Fibroblast of skin of left quadriceps (primary cell): ENCODE measurements at places on chromosomes 1 and 21.

DNA sequence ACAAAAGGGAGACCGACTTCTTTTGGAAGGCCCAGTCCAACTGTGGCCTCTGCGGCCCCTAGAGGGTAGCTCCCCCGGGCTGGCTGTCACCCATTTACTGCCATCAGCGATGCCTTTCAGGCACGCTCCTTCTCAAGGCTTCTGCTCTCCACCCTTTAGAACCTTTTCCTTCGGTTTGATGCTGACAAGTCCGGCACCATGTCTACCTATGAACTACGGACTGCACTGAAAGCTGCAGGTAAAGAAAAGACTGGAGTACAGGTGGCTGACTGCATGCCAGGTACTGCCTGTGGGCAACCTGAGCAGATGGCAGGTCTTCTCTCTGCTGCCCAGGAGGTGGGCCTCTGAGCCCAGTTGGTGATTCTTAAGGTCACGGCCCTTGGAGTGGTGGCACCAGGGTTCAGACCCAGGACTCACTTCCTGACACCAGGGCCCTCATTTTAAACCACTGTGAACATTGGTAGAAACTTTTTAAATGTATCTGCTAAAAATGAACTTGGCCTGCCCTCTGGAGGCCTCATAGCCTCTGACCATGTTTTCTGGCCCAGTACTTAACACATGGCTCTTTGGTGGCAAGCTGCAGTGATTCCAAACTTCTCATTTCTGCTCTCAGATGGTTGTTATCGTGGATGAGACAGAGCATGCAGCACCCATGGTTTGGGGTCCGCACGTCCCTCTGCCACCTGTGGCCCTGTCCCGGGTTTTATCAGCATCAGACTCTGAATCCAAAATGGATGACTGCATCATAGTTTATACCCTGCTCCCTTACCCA lies 45.7 kb downstream of the CAPN9 start:
- no peak for DNase-seq

DNA sequence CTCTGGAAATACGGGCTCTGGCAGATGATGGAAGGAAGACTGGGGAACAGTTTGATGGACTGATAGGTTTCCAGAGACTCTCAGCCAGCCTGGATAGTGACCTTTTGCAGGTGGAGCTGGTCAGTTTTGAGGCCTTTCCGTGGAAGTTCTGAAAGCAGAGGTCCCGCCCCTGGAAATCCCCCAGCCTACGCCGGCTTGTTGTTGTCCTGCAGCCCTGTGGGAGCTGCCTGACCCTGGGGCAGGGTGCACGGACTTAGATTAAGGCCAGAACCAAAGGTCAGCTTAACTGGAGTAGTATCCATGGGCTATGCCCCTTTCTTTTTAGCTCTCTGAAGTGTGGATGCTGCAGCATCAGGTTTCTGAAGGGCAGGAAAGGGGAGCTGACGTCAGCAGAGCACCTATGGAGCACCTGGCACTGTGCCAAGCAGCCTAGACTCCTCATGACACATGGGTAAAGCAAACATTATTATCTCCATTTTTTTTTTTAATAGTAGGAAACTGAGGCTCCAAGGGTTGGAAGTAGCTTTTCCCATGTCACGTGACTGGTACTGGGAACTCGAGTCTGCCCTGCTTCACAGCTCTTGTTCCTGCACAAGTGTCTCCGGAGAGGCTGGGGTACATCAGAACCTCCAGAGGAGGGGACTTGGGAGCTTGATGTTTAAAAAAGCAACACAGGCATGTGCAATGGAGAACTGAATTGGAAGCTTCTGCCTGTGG lies 38.5 kb downstream of the IER5 start:
- no peak for DNase-seq

DNA sequence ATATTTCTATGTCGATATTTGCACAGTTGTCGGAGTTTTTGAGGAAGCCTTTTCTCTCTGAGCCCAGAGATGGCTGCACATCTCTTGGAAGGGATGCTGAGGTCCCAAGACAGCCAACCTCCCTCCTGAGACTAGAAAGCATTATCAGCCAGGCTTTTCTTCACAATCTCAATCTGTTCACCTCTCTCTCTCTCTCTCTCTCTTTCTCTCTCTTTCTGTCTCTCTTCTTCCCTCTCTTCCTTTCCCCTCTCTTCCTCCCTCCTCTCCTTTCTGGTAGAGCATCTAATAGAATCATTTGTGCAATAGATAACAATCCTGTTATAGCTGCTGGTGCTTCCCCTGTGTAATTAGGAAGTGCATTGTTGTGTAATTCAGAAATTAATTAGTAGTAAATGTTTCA lies 131.8 kb downstream of the CAPN8 start:
- DNase-seq = no peak

DNA sequence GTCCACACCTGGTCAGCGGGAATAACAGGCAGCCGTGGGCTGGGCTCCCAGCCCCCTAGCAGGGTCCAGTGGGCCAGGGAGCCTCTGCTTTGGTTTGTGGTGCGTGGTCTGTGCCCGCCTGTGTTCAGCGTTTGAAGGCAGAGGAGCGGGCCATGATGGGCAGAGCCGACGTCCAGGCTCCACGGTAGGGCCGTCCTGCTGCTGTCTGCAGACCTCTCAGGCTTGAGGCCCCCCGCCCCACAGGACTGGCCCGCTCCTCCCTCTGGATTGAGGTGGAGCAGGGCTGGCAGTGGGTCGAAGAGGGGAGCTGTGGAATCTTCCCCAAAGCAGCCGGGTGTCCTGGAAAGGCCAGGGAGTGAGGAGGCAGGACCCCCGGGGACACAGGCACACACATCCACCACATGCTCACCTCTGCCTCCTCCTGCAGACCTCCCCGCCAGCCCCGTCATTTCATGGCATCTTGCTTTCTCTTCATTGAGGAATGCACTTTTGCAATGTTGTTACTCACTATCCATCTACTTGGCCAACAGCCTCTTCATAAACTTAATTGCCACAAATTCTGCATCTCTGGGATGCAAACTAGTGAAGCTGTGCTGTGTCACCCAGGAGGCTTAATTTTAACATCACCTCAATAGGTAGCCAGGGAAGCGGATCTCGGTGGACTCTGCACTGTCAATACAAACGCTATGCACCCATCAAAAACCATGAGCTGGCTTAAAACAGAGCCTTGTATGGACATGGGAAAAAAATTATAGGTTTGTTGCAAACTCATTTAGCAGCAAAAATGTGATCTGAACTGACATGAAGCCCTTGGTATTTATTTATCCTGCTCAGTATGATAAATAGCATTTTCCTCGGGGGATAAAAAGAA lies 85.9 kb downstream of the PDE9A start:
- no peak for DNase-seq

GRCh38 chr1:205003358-205004131 lies 39.5 kb upstream of the CNTN2 start:
- DNase-seq = no peak

- DNase-seq = no peak
Observed at GRCh38 chr1:208919371-208919770, 664.1 kb upstream of the CAMK1G start.

GRCh38 chr21:16908077-16908476 lies 604.8 kb upstream of the CXADR start:
- no peak for DNase-seq

DNA sequence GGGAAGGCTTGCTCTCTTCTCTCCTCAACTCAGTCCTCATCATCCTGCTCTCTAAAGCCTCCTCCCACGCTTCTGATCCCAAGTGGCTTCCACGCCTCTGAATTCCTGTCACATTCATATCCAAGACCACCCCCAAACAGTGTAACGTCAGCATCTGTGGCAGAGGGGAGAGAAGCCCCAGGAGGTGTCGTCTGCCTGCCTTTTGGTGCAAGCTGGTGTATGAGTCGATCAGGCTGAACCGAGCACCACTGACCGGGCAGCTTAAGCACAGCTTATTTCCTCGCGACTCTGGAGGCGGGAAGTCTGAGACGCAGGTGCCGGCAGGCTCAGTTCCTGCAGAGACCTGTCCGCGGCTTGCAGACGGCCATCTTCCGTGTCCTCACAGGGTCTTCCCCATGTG lies 123.8 kb upstream of the RAB4A start:
- DNase-seq = no peak

DNA sequence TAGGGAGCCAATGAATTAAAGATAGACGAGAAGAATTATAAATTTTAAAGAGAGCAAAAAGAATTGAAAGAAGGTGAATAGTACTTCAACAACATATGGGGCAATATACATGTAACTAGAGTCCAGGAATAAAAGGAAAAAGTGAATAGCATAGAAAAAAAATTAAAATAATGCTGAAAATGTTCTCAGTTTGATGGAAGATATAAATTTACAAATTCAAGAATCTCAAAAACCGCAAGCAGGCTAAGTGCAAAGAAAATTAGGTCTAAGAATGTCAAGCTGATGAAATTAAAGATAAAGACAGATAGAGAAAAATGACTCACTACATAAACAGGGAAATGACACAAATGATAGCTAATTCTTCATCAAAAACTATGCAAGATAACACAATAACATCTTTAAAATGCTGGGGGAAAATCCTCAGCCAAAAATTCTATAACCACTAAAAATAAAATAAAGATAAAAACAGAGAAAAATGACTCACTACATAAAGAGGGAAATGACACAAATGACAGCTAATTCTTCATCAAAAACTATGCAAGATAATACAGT lies 326.3 kb downstream of the TBX15 start:
- peak; percentile 19 for DNase-seq

DNA sequence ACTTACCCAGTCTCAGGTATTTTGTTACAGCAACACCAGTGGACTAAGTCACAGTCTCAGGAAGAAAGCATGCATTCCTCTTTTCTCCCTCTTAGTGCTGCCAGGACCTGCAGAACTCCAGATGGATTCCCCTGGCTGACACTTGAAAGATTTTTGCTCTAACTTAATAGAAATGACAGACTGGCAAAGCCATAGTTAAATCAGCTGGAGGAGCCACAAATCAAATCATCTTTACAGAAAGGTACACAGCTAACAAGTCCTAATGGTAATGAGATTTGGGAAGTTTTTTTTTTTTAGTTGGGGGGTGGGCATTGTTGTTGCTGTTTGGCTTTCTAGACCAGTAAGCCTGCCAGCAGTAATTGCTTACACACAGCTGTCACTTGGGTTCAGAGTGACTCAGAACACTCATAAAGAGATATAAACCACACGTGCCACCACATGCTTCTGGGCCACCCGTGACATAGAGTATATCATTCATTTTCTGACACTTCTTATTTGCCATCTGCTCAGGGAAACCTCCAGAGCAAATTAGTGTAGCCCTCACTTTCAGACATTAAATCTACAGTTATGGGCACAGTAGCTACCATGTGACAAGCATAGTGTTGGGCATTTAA lies 72.4 kb downstream of the FH start:
- DNase-seq = no peak

- DNase-seq = no peak
Observed at GRCh38 chr1:173862769-173863223, 5.0 kb downstream of the GAS5 start.

- no peak for DNase-seq
Observed at GRCh38 chr1:27724961-27725373, 794 bp upstream of the FAM76A start.

- DNase-seq = no peak
Observed at GRCh38 chr1:31064111-31064717, 1.3 kb downstream of the PUM1 start.

DNA sequence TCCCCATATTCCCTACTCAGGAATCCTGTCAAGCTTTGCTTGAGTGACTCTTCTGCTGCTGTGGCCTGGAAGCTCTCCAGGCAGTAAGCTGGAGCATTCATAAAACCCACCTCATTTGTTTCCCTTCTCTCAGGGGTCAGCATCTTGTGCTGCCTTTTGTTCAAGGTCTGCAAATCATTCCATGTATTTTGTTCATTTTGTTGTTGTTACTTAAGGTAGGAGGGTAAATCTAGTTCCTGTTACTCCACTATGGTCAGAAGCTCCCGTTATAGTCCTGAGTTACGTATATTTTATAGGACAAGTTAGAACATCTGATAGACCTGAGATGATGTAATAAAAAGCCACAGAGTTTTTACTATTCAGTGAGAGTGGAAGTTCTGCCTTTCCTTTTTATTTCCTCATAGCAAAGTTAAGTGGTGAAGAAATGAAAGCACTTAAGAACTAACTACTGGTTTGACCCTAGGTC lies 9.9 kb downstream of the SYNJ1 start:
- no peak for DNase-seq

DNA sequence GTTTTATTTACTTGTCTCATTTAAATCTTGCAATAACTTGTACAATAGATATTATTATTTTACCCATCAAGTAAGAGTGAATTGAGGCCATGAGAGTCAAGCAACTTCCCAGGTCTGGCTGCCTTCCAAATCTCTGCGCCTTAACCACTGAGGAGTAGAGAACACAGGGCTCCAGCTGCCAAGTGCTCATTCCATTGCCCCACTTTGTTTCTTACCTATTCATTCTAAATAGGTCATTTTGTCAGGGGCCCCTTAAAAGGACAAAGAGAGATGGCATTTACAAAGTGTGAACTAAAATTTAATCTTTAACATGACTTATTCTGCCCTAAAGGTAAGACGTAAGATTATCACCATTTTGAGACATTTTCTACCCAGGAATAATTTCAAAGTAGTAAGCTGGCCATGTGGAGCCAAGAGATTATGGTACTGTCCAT lies 3.5 kb downstream of the PPP1R15B start:
- DNase-seq = no peak

DNA sequence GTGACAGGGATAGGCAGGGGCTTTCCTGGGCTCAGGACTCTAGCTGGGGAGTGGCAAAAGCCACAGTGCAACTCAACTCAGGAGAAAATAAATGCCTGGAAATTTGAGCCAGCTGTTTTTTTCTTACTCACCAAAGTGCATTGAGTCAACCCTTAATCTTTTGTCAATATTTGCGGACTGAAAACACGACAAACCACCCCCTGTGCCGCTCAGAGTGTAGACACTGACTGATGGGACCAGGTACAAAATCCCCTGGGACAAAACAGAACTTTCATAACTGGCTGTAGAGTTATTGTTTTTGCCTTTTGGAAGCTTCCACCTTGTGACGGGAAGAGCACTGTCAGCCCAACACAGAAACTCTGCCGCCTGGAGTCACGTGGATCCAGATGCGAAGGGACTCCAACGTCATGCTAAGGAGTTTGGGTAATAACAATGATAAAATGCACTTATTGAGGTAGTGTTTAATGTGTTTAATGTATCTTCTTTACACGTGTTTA lies 164.6 kb downstream of the PLPP3 start:
- DNase-seq = no peak

DNA sequence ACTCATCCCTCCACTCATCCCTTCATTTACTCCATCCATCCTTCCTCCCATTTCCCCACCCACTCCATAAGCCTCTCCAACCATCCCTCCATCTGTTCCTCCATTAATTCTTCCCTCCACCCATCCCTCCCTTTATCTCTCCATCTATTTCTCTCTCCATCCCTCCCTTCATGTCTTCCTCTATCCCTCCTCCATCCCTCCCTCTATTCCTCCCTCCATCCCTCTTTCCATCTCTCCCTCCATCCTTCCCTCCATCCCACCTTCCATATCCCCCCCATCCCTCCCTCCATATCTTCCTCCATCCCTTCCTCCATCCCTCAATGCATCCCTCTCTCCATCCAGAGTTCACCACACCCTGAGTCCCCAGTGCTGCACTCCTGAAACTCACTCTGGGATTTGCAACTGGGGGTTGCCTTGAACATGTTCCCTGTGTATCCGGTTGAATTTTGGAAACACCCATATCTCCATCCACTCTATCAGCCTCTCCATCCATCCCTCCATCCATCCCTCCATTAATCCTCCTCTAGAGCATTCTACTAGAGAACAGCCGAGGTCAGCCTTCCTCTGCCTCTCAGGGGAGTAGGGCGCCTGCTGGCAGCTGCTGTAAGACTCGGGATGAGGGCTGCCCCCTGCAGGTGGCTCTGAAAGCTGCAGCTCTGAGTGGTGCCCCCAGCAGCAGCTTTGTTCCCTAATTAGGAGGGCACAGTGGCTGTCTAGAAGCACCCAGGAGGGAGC lies 39.4 kb downstream of the ABCG1 start:
- DNase-seq = no peak

- DNase-seq = no peak
Observed at GRCh38 chr1:211616965-211617297, 38.0 kb upstream of the SLC30A1 start.

GRCh38 chr1:96698342-96698983 lies 23.1 kb upstream of the PTBP2 start:
- no peak for DNase-seq
